ENCODE measurements at places on chromosomes 4 and X.

GRCh38 chr4:19522966-19523365, 728.7 kb upstream of the SLIT2 start:
- DNase-seq, result no peak

DNA sequence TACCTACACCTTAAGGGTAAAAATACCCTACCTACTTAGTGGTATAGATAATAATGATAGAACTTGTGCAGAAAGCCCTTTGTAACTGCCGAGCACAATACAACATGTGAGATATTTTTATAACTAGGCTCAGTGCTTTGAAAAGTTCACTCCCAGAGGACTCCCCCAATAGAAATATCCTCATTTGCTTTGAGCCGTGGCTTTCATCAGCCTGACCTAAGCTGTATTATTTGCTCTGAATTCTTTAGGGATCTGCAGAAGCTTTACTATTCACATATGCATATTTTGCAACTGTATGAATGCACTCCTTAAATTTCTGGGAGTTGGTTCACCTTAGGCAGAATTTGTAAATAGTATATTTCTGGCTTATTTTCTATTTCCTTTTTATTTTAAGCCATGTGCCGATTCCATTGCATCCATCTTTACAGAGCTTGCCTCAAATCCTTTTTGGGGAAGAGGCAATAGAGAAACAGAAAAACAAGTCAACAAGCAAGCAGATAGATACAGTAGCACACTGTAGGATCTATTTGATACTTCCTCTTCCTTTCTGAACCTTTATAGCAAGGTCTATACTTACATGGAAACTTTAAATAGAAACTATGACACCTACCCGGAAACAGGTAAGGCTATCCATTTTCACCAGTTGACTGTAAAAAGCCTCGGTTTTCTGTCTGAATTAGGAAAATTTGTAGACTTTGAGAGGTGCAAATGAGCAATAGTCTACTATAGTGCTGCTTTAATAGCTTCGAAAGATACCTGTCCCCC, 242.5 kb upstream of the VCX3A start:
- DNase-seq, result no peak

DNA sequence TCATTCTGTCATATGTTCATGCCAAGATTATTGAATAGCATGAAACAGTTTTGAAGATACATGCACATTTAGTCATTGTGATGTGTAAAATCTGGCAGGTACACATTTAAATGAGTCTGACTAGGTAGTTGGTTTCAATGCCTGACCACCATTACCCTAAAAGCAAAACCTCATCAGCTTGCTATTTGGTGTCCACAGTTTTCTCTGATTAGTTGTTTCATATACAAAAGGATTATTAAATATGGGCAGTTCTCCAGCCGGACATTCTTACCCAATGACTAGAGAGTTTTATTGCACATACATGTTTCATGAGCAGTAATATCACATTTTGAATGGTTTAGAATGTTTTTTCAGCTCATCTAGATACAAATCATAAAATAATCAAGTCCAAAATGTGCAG, 23.7 kb downstream of the DCHS2 start:
- DNase-seq, result no peak

- DNase-seq, result no peak
Measured at GRCh38 chr4:84565951-84566350, 17.0 kb upstream of the CDS1 start.

DNA sequence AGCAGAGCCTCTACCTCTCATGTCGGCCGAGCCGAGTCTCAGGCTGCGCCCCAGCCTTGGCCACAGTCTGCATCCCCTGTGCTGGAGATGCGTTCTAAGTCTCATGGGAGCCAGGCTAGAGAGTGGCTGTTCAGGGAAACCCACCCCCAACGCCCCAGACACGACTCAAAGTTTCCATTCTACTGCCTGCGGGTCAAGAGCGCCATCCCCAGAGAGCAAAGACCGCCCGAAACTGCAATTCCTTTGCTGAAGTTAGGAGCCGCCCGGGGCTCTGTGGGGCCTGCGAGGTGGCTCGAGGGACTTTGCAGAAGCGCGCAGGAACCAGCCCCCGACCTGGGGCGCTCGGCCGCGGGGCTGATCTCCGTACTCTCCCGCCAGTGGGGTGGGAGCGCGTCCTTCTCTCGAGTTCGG, 10.0 kb upstream of the ELF4 start:
- no peak for DNase-seq
